Muscle of leg (tissue), 16 donors: ENCODE measurements at places on chromosomes 2 and 18. TPM values are rescaled to one million over a fixed set of nuclear protein-coding genes. Genes with fewer than 3 reads are reported as not detected.

GRCh38 chr2:238965371-238966071 is 117.6 kb downstream of the TWIST2 start:
- H3K27ac ChIP-seq, result no peak overlapping the region
- no peak overlapping the region for H3K4me3 ChIP-seq
- no peaks in the 10 kb centered on the region for H3K36me3 ChIP-seq
- no peak for DNase-seq
- H3K27me3 ChIP-seq, result peaks cover 24% of the 10 kb centered on the region
- no peaks in the 10 kb centered on the region for H3K4me1 ChIP-seq

DNA sequence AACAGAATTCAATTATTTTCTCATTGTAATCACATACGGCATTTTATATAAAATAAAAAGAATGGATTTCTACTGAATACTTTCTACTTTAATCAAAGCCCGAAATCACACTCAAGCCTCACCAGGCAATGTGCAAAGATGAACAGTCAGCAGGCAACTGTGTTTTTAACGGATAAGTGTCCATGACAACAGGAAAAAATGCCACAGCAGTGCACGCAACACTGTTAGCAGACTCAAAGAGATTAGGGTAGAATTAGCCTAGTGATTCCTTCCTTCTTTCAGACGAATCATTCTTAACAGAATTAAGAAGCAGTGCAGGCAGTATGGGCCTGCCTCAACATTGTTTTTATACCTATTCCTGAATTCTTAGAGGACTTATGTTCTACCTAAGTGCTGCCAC is 135.6 kb downstream of the CDH2 start:
- H3K4me1 ChIP-seq, result no peaks in the 10 kb centered on the region
- no peak overlapping the region for H3K27ac ChIP-seq
- H3K4me3 ChIP-seq, result no peak overlapping the region
- no peaks in the 10 kb centered on the region for H3K36me3 ChIP-seq
- H3K27me3 ChIP-seq, result no peaks in the 10 kb centered on the region

GRCh38 chr2:111037128-111037527 is 83.6 kb upstream of the BCL2L11 start:
- peaks cover 4% of the 10 kb centered on the region for H3K27me3 ChIP-seq
- no peak overlapping the region for H3K27ac ChIP-seq
- H3K4me3 ChIP-seq, result no peak overlapping the region
- DNase-seq, result no peak

DNA sequence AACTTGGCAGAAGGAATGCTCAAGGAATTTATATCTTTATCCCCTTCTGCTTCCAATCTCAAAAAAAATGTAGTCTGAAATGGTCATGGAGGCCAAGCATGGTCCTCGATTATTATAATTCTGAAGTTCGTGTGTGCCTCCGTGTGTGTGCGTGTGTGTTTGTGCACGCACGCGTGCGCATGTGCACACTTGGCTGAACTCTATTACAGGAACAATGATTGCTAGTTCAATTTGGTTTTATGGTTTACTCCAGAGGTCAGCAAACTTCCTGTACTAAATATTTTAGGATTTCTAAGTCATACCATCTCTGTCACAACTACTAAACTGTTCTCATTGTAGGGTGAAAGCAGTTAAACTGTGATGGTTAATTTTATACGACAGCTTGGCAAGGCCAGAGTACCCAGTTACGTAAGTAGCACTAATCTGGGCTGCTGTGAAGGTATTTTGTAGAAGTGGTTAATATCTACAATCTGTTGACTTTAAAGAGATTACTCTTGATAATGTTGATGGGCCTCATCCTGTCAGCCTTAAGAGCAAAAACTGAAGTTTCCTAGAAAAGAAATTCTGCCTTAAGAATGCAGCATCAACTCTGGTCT is 5.8 kb upstream of the MARCHF7 start:
- no peak overlapping the region for H3K4me3 ChIP-seq
- no peaks in the 10 kb centered on the region for H3K27me3 ChIP-seq
- H3K4me1 ChIP-seq, result peaks cover 2% of the 10 kb centered on the region
- H3K27ac ChIP-seq, result no peak overlapping the region
- peaks cover 10% of the 10 kb centered on the region for H3K36me3 ChIP-seq

GRCh38 chr2:232075859-232076258 is 114.3 kb downstream of the DIS3L2 start:
- no peak overlapping the region for H3K4me3 ChIP-seq
- H3K27me3 ChIP-seq, result no peaks in the 10 kb centered on the region

- no peak for DNase-seq
- H3K4me1 ChIP-seq, result no peaks in the 10 kb centered on the region
- no peaks in the 10 kb centered on the region for H3K36me3 ChIP-seq
- H3K27ac ChIP-seq, result no peak overlapping the region
- H3K27me3 ChIP-seq, result no peaks in the 10 kb centered on the region
Observed at GRCh38 chr2:205274801-205275200, 407.5 kb upstream of the NRP2 start.

DNA sequence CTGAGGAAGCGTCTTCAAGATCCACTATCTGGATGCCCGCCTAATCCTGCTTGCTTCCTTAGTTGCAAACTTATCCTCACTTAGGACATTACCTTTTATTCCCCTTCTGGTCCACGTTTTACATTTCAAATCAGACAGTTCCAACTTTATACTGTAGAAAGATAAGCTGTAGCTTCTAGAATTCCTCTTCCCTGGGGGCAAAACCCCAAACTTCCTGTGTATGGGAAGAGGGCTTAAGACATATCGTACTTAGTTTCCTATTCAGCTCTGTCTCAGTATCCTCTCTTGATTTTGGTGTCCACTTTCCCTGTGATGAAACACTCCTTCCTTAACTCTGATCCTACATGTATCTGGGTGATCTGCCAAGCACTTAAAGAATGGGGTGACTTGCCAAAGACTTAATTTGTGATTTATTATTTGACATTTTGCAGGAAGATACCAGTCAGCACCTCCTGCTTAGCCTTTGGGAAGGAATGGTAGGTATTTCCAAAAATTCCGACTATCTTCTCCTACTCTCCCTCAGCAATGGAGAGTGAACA is 245.2 kb downstream of the CDCA7 start:
- no peak for DNase-seq
- H3K27me3 ChIP-seq, result no peaks in the 10 kb centered on the region
- no peaks in the 10 kb centered on the region for H3K4me1 ChIP-seq
- H3K4me3 ChIP-seq, result no peak overlapping the region

GRCh38 chr2:70035344-70035844 is 51.9 kb upstream of the PCBP1 start:
- H3K27ac ChIP-seq, result peak overlapping the region; percentile 1
- peaks cover 6% of the 10 kb centered on the region for H3K36me3 ChIP-seq
- H3K27me3 ChIP-seq, result no peaks in the 10 kb centered on the region
- H3K4me3 ChIP-seq, result no peak overlapping the region
- DNase-seq, result no peak

- DNase-seq, result no peak
- H3K4me3 ChIP-seq, result no peak overlapping the region
- H3K27me3 ChIP-seq, result peaks cover 5% of the 10 kb centered on the region
- no peaks in the 10 kb centered on the region for H3K36me3 ChIP-seq
Observed at GRCh38 chr2:20486571-20486970, 39.7 kb downstream of the RHOB start.

DNA sequence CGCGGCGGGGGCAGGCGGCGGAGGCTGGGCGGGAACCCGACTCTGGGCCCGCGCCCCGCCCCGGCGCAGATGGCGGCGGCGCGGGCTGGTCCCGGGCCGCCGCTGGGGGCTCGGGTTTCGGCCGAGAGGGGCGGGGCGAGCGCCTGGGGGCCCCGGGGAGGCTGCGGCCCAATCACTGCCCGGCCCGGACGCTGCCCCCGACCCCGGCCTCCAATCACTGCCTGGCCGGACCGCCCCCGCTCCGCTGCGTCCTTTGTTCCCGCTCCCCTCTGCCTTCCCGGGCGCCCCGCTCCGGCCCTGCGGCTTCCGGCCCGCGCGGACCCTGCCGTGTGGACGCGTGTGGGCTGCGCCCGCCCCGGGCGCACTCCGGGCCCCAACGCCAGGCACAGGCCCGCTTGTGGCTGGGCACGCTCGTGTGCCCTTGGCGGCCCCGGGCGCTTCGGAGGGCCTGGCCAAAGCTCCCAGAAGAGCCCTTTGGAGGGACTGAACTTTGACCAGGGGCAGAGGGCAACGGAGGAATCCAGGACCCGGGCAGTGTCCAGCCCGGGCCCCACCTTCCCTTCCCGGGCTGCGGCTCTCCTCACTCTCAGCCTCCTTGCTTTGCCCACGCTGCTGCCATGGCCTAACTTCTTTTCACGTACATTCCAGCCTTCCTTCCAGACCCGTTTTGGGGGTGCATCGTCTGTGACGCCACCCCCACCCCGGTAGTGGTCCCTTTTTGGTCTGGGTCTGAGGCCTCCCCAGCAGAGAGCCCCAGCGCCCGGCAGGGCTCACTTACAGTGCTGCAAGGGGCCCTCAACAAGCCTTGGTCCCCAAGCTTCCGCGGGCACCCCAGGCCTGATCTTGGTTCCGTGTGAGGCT is 27.1 kb upstream of the PTMA start:
- H3K4me3 ChIP-seq, result peak overlapping the region; percentile 68
- no peaks in the 10 kb centered on the region for H3K27me3 ChIP-seq
- H3K36me3 ChIP-seq, result no peaks in the 10 kb centered on the region
- peak; percentile 96 for DNase-seq
- peak overlapping the region; percentile 97 for H3K27ac ChIP-seq
- peaks cover 56% of the 10 kb centered on the region for H3K4me1 ChIP-seq

DNA sequence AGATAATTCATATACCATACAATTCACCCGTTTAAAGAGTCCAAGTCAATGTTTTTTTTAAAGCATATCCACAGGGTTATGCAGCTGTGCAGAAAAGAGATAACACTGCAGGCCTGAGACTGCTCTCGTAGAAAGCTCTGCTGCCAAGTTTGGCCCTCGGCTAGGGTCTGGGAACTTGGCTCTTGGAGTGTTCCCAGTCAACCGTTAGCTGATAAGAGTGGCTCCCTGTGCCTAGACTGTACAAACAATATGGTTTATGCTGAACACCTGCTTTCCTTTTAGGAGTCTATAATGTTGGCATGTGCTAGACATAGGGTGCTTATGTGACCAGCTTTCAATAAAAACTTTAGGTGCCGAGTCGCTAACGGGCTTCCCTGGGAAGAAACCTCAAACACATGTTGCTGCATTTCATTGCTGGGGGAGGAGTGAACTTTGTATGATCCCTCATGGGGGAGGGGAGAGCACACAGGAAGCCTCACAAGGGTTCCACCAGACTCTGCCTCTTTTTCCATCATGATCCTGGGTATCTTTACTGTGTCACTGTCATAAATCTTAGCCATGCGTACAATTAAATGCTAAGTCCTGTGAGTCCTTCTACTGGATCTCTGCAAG is 34.7 kb downstream of the RFX8 start:
- peak overlapping the region; percentile 81 for H3K27ac ChIP-seq
- no peaks in the 10 kb centered on the region for H3K36me3 ChIP-seq
- H3K4me3 ChIP-seq, result no peak overlapping the region
- DNase-seq, result peak; percentile 60
- H3K4me1 ChIP-seq, result peaks cover 22% of the 10 kb centered on the region

- H3K36me3 ChIP-seq, result no peaks in the 10 kb centered on the region
- no peak overlapping the region for H3K27ac ChIP-seq
- H3K4me1 ChIP-seq, result no peaks in the 10 kb centered on the region
- peaks cover 5% of the 10 kb centered on the region for H3K27me3 ChIP-seq
- H3K4me3 ChIP-seq, result no peak overlapping the region
Observed at GRCh38 chr18:13834496-13835015, 10.6 kb downstream of the MC5R start.

DNA sequence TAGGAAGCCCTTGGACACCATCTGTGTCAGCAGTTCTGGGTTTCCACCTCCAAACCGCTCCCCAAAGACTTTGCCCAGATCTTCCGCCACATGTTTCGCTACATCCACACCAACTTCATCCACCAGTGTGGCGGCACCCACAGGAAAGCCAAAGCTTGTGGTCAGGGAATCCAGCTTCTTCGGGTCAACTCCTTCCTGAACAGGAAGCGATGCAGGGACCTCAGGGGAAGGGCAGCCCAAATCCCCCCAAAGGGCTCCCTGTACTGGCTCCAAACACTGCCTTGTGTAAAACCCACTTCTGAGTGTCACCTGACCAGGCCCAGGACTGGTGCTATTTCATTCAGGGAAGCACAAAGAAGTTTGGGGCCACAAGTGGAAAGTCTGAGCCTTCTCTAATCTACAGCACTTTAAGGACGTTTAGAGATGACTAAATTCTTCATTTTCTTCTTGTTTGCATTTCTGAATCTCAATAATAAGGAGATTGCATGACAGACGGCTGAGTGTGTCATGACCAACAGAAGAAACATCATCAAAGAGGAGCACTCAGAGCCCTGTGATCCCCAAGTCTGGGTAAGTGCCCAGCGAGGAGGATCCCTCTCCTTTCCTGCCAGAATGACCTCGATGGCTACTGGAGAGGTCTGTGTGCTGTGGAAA is 20.8 kb downstream of the GAREM2 start:
- H3K36me3 ChIP-seq, result peaks cover 85% of the 10 kb centered on the region
- no peak overlapping the region for H3K4me3 ChIP-seq
- H3K27ac ChIP-seq, result no peak overlapping the region
- no peaks in the 10 kb centered on the region for H3K27me3 ChIP-seq

- H3K27me3 ChIP-seq, result peaks cover 3% of the 10 kb centered on the region
- no peak overlapping the region for H3K27ac ChIP-seq
- peaks cover 29% of the 10 kb centered on the region for H3K4me1 ChIP-seq
- no peaks in the 10 kb centered on the region for H3K36me3 ChIP-seq
- no peak overlapping the region for H3K4me3 ChIP-seq
- no peak for DNase-seq
Observed at GRCh38 chr18:13553449-13553848, 172.9 kb downstream of the FAM210A start.

- H3K36me3 ChIP-seq, result no peaks in the 10 kb centered on the region
- no peaks in the 10 kb centered on the region for H3K4me1 ChIP-seq
- DNase-seq, result no peak
Observed at GRCh38 chr2:55176094-55176415, 56.0 kb downstream of the CLHC1 start.

GRCh38 chr2:151819920-151820319 is 8.3 kb downstream of the ARL5A start:
- H3K36me3 ChIP-seq, result peaks cover 3% of the 10 kb centered on the region
- no peaks in the 10 kb centered on the region for H3K4me1 ChIP-seq
- no peaks in the 10 kb centered on the region for H3K27me3 ChIP-seq
- DNase-seq, result no peak
- no peak overlapping the region for H3K27ac ChIP-seq
- no peak overlapping the region for H3K4me3 ChIP-seq

GRCh38 chr2:89841476-89841840 is 1150.0 kb downstream of the RPIA start:
- no peaks in the 10 kb centered on the region for H3K36me3 ChIP-seq
- H3K27ac ChIP-seq, result no peak overlapping the region
- no peaks in the 10 kb centered on the region for H3K4me1 ChIP-seq
- DNase-seq, result no peak
- no peak overlapping the region for H3K4me3 ChIP-seq

GRCh38 chr18:12361770-12362378 is 15.2 kb downstream of the AFG3L2 start:
- H3K4me3 ChIP-seq, result no peak overlapping the region
- H3K36me3 ChIP-seq, result peaks cover 77% of the 10 kb centered on the region
- no peak overlapping the region for H3K27ac ChIP-seq
- H3K27me3 ChIP-seq, result no peaks in the 10 kb centered on the region

Gene C2orf80
- total RNA-seq, result not detected

Gene MATN3
- total RNA-seq, result 0.31 TPM

Gene PROM2
- total RNA-seq, result 0.66 TPM

Gene ZNF892
- total RNA-seq, result 6.2 TPM

Gene METTL4
- 7.4 TPM for total RNA-seq

Gene TUBA3D
- not detected for total RNA-seq

Gene TEX51
- not detected for total RNA-seq

Gene MYO3B
- total RNA-seq, result 0.27 TPM
